ENCODE measurements at places on chromosomes 5 and 9. TPM values are rescaled to one million over a fixed set of nuclear protein-coding genes. Genes with fewer than 3 reads are reported as not detected.

The GPR150 gene
- 0.10 TPM for total RNA-seq

The ARL14EPL gene
- not detected for total RNA-seq

The IFNE gene
- total RNA-seq: not detected

- DNase-seq: no peak
Measured at GRCh38 chr9:132721661-132722060, 51.4 kb downstream of the GTF3C4 start.

GRCh38 chr9:109989296-109989695 is 209.3 kb downstream of the PALM2AKAP2 start:
- no peak for DNase-seq

- no peak for DNase-seq
Measured at GRCh38 chr5:174601946-174602345, 122.4 kb upstream of the MSX2 start.

Measured in posterior vena cava (tissue), 2 donors.